Esophagus squamous epithelium (tissue), 5 donors: ENCODE measurements at places on chromosomes 11 and 22.

GRCh38 chr22:46563381-46564083 is 26.1 kb upstream of the CELSR1 start:
- no peak for DNase-seq

DNA sequence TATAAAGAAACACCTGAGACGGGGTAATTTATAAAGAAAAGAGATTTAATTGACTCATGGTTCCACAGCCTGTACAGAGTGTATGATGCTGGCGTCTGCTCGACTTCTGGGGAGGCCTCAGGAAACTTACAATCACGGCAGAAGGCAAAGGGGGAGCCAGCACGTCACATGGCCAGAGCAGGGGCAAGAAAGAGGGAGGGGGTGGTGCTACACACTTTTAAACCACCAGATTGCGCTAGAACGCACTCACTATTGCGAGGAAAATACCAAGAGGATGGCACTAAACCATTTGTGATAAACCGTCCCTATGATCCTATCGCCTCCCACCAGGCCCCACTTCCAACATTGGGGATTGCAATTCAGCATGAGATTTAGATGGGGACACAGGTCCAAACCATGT is 79.7 kb upstream of the CARD18 start:
- DNase-seq: no peak

DNA sequence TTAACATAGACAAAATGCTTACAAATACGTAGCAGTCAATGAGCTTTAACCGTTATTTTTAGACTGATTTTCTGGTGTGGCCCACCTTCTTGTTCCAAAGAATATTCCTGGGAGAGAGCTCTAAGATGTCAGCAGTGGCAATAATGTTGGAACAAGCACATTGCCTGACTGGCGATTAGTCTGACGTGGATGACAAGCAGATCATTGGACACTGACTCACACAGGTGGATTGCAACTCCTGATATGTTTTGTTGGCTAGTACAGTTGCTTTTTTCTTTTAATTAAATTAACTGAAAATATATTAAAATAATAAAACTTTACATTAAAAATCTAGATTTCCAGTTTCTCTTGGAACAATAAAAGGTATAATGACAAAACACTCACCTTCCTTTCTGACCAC is 78.0 kb downstream of the TENM4 start:
- DNase-seq: no peak

GRCh38 chr11:109480251-109480650 is 58.3 kb downstream of the C11orf87 start:
- DNase-seq: no peak

- DNase-seq: no peak
Measured at GRCh38 chr11:108666373-108666772, 1.5 kb downstream of the DDX10 start.

GRCh38 chr11:113974741-113975470 is at the start of gene HTR3A:
Gene HTR3A (plus strand): TSS chr11:113975108. CDS start chr11:113975326, 218 bp downstream.
- no peak for DNase-seq

GRCh38 chr22:31378123-31378522 is 21.3 kb upstream of the DRG1 start:
- DNase-seq: no peak

DNA sequence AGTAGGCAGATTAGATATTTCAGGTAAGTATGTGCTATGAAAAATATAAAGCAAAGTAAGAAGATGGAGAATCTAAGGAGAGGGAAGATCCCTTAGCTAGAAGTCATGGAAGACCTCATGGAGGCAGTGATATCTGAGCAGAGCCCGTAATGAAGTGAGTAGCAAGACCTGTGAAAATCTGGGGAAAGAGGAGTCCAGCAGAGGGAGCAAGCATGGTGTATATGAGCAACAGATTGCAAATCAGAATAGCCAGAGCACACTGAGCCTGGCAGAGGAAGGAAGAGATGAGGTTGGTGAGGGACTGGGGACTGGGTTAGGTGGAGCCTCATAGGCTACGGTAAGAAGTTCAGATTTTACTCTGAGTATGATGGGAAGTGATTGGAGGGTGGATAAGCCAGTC is 9.4 kb downstream of the LHFPL7 start:
- no peak for DNase-seq

DNA sequence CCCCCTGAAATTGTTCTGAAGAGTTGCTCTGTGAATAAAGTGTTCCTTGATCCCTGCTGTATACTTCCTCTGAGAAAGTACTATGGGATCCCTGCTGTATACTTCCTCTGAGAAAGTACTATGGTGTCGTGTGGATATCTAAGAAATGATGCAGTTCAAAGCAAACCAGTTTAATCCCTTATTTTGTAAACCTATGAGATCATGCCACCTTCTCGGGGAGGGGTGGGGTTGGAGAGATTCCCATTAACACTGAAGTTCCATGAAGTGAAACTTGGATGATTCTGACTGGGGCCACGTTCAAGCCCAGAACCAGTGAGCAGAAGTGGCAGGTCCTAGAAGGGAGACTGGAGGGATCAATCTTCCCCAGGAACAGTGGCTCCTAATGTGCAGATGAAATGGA is 13.0 kb upstream of the TP53AIP1 start:
- DNase-seq: no peak

DNA sequence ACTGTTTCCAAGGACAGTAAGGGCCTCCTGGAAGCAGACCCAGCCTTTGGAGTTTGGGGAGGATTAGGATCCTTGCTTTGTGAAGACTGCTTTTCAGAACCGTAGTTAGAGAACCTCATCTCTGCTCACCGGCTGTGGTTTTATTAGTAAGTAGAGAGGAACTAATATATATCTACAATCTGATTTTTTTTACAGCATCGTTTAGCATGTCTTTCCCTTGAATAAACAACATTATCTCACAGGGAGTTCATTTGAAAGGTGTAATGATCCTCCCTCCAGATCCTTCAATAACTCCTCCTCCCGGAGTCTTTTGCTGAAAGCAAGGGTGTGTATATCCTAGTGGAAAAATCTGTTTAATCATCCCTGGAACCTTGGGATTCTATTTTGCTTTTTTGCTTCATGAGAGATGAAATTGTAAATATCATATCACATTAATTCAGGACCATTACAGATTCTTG is 132.7 kb downstream of the DBX1 start:
- DNase-seq: no peak

- no peak for DNase-seq
Measured at GRCh38 chr22:45265535-45265934, 19.2 kb upstream of the UPK3A start.

DNA sequence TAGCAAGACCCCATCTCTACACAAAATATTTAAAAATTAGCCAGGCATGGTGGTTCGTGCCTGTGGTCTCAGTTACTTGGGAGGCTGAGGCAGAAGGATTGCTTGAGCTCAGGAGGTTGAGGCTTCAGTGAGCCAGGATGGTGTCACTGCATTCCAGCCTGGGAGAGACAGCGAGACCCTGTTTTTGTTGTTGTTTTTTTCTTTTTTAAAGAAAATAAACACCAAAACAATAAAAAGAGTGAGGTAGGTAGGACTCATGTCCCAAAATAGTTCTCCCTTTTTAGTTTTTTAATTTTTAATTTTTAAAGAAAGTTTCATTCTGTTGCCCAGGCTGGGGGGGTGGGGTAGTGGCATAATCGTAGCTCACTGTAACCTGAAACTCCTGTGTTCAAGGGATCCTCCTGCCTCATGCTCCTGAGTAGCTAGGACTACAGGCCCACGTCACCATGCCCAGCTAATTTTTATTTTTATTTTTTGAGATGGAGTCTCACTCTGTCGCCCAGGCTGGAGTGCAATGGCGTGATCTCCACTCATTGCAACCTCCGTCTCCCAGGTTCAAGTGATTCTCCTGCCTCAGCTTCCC is 25.5 kb upstream of the MALAT1 start:
- no peak for DNase-seq

GRCh38 chr11:46102843-46103242 is 18.4 kb downstream of the PHF21A start:
- DNase-seq: no peak

GRCh38 chr11:95584180-95584579 is 205.4 kb downstream of the FAM76B start:
- DNase-seq: no peak

DNA sequence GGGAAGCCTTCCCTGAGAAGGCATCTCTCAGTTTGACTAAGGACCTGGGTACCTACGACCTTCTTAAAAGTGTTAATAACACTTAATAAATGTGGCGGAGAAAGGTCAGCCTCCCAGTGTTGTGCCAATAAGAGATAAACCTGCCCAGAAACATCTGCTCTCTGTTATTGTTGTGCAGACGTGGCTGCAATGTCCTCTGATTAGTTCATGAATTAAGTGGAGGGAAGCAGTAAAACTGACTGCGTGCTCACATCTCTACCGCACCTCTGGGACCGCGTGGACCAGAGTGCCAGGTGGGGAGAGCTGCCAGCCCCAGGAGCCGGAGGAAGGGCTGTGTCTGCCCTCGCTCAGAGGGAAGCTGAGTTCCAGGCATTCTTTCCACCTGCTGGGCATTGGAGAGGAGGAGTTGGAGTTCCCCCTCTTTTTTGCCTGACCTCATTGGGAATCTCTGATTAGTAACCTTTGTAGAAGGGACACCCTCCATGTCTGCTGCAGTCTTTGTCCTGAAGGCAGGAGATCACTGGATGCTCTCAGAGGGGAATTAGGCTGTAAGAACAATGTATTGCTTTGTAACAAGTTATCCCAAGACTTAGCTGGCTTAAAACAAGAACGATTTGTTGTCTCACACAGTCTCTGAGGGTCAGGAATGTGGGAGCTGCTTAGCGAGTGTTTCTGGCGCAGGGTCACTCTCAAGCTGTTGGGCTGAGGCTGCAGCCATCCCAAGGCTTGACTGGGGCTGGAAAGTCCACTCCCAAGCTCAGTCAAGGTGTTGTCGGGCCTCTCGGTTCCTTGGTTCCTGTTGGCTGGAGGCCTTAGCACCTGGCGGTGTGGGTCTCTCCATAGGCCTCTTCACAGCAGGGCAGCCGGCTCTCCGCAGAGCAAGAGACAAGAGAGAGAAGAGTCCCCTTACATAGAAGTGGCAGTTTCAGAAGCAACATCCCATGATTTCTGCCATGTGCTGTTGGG is 247.6 kb upstream of the TBCEL start:
- DNase-seq: no peak

GRCh38 chr22:21051831-21052400 is 6.2 kb downstream of the LRRC74B start:
- no peak for DNase-seq

DNA sequence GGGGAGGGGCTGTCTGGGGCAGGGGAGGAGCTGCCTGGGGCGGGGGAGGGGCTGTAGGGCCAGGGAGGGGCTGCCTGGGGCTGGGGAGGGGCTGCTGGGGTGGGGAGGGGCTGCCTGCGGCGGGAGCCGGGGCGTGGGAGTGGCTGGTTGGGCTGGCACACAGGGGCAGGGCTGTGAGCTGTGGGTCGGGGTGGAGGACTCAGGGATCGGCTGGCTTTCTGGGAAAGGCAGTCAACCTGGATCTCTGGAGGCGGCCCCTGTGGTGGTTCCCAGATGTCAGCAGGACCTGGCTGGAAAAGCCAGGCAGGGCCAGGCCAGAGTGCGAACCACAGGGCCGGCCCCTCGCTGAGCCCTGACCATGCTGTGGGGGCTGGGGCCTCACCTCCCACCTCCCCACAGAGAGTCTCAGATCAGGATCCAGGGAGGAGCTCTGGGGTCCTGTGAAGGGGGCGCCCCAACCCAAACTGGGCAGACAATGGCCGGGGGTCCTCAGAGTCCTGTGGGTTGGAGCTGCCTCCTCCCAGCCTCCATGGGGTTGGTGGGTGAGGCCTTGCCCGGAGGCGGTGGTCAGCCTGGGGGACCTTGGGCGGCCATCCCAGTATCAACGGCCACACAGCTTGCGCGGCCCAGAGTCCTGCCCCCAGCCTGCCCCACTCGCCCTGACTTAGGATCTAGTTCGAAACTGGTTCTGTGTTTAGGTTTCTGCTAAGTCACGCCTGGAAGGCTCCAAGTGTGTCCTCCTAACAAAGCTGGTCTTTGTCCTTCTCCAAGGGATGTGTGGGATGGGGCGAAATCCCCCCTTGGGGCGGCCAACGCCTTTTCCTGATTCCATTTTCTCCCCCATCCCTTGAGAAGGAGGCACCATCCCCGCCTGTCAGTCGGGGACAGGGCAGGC is 1.9 kb downstream of the MUC5B start:
- DNase-seq: no peak

GRCh38 chr22:43946384-43946667 is 8.9 kb upstream of the SAMM50 start:
- no peak for DNase-seq

GRCh38 chr22:39241794-39242594 is 2.8 kb downstream of the PDGFB start:
- DNase-seq: no peak

DNA sequence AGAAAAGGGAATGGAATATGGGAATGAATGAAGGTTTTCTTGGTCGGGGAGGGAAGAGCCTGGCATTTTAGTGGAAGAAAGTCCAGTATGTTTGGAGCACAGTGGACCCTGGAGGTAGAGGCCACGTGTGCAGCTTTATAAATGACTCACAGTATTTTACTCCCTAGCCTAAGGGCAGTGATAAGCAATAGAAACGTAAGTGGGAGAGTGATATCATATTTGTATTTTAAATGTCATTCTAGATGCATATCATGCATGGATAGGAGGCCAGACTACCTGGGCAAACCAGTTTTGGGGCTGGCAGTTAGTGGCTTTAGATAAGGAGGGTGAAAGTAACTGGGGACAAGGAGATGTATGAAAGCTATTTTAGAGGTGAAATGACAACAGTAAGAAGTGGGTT is 174.1 kb downstream of the ARHGAP42 start:
- DNase-seq: no peak

DNA sequence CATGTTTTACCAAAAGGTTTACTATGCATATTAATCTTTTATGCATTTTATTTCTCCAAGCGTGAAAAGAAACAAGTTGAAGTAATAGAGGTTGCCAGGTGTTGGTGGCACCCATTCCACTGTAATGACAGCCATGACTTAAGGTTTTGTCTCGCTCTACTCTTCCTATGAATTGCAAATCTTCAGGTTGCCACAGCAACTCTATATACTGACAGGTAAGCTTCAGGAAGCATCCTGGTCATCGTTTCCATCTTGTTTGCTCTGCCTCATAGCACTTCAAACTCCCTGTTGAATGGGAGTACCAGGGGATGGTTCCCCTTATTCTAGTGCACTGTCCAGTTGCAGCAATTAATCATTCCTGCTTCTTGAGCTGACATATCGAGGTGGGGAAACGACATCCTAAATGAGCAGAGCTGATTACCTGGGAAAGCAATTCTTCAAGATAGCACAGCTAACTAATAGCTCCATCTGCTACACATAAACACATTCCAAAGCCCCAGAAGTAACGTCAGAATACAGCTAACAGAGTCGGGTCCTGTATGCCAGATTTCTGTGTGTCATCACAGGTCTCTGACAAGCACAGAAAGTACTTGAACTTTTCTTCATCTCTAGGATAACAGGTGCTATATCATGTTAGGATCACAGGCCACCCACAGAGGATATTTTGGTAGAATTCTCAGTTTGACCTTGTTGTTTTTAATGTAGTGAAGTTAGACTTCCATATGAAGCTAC is 80.3 kb downstream of the CADM1 start:
- DNase-seq: no peak
